ENCODE measurements at places on chromosomes 13 and 19.

DNA sequence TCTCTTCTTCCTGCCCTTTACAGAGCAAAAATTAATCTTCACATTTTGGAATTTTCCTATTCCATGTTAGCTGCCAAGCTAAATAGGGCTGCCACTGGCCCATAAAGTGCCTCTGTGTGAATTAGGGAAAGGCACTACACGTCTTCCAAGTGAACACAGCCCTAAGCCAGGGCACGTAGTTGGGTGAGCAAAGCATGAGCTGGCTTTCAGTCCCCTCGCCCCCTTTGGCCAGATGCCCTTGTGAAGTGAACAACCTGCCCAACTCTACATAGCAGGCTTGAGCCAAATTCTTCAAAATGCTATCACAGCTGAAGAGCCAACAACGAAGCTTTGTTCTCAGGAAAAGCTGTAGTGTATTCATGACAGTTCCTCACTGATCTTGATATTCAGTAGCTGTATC is 213.1 kb downstream of the OXGR1 start:
- no peak for DNase-seq

GRCh38 chr19:57559008-57559403 is 657 bp downstream of the ZNF550 start:
- DNase-seq = no peak

DNA sequence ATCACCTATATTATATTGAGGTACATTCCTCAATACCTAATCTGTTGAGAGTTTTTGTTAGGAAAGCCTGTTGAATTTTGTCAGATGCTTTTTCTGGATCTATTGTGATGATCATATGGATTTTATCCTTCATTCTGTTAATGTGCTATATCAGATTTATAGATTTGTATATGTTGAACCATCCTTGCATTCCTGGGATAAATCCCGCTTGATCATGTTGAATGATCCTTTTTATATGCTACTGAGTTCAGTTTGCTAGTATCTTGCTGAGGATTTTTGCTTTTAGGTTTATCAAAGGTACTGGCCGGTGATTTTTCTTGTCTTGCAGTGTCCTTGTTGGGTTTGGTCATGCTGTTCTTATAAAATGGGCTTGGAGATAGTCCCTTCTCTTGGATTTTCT is 12.0 kb upstream of the ZNF331 start:
- no peak for DNase-seq

GRCh38 chr19:13585512-13585911 is 79.2 kb upstream of the CACNA1A start:
- DNase-seq = no peak

DNA sequence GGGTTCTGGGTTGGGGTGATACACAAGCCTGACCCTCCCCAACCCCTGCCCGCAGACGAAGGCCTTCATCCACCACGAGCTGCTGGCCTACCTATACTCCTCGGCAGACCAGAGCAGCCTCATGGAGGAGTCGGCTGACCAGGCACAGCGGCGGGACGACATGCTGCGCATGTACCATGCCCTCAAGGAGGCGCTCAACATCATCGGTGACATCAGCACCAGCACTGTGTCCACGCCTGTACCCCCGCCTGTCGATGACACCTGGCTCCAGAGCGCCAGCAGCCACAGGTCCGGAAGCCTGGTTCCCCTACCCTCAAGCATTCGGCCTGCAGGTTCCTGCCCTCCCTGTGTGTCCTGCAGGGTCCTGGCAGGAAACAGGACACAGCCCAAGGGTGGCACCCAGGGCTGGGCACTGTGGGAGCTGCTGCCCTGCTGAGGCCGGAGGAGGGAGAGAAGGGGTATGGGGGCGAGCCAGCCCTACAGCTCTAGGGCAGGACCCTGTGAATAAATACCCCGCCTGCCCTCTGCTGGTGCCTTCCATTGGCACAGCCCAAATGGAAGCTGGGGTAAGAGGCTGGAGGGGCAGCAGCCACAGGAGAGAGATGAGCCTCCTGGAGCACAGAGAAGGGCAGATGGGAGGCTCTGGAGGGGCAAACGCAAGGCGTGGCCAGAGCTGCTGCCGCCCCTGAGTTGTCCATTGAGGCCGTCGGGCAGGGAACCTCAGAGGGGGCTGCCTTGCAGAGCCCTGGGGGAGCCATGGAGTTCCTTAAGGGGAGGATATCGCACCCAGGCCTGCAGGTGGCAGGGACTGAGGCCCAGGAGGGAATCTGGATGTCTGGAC is 6.8 kb downstream of the TMED1 start:
- no peak for DNase-seq

DNA sequence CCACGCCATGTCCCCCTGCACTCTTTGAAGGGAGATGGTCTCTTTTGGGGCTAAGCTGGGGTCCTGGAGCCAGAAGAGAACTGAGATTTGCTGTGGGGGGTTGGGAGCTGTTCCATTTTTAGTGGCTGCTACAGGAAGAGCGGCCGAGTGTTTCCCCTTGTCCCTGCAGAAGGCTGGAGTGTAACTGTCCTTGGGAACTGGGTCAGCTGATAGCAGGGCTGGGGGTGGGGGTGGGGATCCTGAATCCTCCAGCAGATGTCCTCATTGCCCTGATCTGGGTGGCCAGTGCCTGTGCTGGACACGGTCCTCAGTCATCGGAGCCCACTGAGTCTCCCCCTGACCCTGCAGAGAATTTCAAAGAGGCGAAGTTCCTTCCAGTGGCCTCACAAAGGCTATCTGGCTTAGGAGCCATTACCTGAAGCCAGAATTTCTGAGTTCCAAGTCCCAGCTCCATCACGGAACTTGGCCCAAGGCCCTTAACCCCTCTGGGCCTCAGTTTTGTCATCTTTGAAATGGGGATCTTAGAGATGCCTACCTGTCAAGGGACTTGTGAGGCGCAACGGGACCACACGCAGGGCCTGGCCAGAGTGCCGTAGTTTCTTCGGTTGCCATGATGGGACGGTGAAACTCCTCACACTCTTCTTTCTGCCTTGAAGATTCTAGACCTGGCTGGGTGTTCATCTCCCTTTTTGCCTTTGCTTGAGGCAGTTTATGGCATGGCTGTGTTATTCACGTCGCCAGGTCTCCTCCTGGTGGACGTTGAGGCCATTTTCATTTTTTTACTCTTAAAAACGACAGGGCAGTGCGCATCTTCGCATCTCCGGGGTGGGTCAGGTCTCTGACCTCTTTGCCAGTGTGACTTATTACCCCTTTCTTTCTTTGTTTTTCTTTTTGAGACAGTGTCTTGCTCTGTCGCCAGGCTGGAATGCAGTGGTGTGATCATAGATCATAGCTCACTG is 51.9 kb downstream of the DNM2 start:
- no peak for DNase-seq

DNA sequence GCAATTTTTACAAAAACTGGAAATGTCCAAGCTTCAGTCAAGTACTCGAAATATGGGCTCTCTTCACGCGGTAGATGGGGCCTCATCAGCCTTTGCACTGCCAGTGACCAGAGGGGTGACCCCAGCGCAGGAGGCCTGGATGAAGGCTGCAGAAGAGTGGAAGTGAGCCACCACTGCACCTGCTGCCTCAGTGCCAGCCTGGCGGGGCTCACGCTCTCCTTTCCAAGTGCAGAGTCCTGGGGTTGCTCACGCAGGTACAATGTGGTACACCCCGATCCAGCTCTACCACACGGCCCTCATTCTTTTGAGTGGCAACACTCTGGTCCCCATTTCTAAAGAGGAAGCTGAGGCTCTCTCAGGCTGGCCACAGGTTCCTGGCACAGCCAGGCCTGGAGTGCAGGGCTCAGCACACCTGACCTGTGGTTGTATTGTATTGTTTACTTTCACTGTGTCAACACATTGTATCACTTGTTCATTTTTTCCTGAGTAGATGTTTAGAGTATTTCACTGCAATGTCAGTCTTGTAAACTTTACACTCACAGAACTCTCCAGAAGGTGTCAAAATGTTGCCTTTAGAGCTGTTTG is 97.3 kb upstream of the SOX1 start:
- DNase-seq = no peak

GRCh38 chr19:11191273-11191755 is 6.0 kb downstream of the KANK2 start:
- DNase-seq = no peak

- no peak for DNase-seq
These were observed 184.8 kb downstream of the PCDH9 start for GRCh38 chr13:67045357-67045756.

DNA sequence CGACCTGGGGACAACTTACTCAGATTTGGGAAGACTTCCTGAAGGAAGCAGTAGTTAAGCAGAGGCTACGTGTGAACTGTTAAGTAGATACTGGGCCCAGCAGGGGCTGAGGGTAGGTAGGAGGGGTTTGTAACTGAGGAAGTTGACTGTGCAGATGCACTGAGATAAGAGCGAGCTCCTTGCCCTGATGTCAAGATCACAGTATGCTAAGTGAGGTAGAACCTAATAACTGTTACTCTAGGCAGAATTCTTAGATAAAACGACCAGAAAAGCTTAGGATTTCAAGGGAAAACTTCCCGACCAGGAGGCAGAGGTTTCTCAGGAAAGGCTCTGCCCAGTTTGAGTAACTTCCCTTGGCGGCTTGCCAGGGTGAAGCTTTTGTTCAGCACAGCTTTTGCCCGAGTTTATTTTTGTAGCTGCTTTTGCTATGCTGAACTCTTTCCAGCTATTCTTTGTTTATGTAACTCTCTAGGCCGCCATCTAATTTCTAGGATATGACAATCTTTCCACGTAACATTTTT is 632.1 kb downstream of the DIAPH3 start:
- no peak for DNase-seq

- DNase-seq = no peak
These were observed 45.3 kb downstream of the UFM1 start for GRCh38 chr13:38394777-38395496.

GRCh38 chr13:37686501-37686900 is 87.9 kb upstream of the POSTN start:
- DNase-seq = no peak
